ENCODE measurements at places on chromosomes 1 and 21.
A peak's percentile ranks its signal among the peaks of the same experiment; 100 is the strongest.

- DNase-seq: no peak
Measured at GRCh38 chr1:211711315-211711705, 35.9 kb upstream of the NEK2 start.

DNA sequence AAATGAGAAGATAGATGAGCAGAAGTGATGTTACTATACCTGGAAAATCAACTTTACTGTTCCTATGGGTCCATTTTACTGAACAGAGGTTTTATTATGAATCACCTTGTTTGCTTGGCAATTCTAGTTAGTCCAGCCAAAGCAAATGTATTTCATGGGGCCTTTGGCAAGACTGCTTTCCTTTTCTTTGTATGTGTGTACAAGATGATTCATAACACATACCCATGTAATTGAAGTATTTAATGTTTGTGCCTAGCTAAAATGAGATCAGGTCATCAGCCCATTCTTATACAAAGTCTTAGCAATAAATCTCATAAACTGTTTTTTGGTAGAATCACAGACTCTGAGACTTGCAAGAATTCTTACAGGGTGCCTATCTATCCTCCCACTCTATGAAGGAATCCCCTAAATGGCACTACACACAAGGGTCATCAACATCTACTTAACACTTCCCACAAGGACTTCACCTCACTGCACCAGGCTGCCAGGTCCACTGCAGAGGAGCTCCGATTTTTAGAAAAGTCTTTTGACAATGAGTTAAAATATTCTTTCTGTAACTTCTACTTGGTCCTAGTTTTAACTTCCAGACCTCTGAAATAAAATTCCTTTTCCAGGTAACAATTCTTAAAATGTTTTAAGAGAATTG lies 58.5 kb downstream of the LPAR3 start:
- DNase-seq: no peak

GRCh38 chr1:152125834-152126443 lies 10.7 kb upstream of the TCHH start:
- DNase-seq: no peak

GRCh38 chr1:13842497-13842896 lies 142.5 kb downstream of the PRDM2 start:
- DNase-seq: no peak

GRCh38 chr1:103527331-103527730 lies 1.8 kb downstream of the RNPC3 start:
- no peak for DNase-seq

- DNase-seq: no peak
Measured at GRCh38 chr1:117473063-117473462, 105.8 kb downstream of the MAN1A2 start.

DNA sequence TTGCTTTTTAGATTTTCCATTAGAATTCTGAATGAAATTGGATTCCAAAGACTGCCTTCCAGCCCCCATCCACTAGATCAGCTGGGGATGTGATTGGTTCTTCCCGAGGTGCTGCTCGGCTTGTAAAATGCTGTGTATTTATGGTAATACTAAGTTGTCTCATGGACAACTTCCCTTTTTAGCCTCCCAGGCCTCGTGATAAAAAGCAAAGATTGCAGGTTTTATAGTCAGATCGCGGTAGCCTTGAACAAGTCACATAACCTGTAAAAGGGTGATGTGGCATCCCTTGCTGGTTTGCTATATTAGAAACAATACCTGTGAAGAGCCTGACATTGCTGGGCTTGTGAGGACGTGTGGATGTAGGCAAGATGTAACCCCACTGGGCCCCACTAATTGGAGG lies 10.4 kb downstream of the MUL1 start:
- no peak for DNase-seq

GRCh38 chr1:55718758-55719671 lies 503.9 kb upstream of the USP24 start:
- peak; percentile 11 for DNase-seq

GRCh38 chr1:119884711-119885110 lies 11.6 kb downstream of the ADAM30 start:
- no peak for DNase-seq

DNA sequence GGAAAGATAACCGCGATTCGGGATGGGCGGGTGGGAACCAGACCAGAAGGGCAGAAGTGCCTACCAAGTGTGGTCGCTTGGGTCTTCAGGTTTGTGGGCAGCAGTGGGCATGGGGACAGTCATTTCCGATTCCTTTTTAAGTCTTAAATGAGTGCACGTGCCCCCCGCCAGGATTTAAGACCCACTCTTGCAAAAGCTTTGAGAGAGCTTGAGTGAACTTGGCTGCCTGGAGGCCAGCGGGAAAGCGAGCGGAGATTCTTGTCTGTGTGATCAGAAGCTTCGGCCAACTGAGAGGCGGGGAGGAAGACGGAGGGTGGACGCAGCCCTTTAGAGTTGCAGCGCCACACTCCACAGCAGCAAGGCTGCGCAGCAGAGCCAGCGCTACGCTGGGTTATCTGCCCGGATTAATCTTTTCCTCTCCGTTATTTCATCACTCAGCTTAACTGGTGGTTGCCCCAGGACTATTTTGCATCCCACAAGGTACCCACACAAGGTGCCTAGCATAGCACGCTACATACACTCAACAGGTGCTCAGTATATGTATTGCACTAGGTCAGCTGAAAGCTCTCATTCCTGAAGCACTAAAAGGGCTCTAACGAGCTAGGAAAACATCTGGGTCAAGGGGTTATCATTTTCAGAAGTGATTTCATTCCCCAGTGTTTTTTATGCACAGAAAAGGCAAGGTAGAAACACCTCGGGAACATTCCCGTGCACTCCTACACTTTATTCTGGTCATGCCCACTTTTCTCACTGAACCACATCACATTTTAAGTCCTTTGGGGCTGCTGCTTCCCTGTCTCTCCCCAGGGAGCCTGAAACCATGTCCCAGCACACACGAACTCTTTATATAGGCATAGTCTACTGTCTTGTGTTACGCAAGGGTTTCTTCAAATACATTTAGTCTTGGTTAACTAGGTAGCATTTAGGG lies 1.5 kb upstream of the BATF3 start:
- DNase-seq: peak; percentile 37

GRCh38 chr21:46516068-46516467 lies 57.4 kb downstream of the DIP2A start:
- no peak for DNase-seq

DNA sequence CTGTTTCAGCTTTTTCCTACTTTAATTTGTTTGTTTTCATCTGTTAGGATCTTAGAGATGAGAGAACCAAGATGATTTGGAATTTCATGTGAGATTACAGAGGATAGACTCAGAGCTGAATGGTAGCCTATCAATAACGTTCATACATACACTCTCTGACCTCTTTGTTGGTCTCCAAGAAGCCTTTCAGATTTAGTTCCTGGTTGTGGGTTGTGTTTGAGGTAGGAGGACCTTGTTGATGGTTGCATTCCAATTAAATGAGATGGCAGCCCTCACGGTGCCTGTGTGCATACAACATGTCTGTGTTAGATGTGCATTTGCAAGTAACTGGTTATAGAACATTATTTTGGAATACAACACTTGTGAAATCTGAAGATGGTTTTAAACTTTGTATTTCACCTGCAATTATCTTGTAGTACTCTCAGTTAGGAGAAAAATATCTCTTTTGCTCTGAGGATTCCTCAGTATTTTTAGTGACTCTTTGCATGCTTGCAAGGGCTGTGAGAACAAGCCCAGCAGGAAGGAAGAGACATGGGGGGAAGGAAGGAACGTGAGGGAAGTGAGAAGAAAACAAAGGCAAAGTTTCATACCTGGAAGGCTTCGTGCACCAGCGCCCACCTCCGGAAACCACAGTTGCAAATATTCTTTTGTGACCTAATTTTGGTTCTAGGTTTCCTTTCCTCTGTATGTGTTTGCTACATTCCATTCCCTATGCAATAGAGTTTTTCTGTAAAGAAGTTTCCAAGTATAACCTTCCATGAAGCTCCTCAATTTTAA lies 291.8 kb downstream of the DISC1 start:
- DNase-seq: no peak

DNA sequence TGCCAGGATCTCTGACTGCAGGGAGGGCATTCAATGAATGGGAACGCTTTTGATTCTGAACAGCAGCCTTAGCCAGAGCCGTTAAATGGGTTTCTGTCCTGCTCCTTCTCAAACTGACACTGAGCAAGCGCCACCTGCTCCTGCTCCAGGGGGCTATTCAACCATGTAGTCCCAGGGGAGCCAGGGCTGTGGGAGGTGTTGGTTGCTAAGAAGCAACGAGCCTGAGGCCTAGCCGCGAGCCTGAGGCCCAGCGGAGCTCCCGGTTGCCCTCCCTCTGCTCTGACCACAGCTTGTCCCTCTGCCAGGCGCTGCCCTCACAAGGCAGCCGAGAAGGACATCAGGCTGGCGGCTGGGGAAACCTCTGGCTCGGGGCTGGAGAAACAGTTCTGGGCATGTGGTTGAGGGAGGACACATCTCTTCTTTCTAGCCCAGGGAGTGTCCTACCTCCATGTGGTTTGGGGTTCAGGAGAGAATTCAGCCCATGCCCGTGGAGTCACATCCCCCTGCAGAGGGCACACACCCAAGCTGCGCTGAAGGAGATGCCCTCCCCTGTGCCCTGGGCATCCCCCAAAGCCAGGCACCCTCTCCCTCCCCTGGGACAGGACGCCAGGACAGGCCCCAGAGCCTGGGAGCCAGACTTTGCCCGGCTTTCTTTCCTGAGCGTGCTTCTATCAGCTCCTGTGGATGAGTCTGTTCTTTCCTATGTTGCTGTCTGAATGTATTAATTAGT lies 18.0 kb downstream of the PCP4 start:
- peak; percentile 52 for DNase-seq
